T47D (cell line): ENCODE measurements at places on chromosomes 13 and 19.

- no peak for DNase-seq
Measured at GRCh38 chr19:45418802-45419201, 4.9 kb downstream of the ERCC1 start.

GRCh38 chr13:30753030-30753616, 17.8 kb downstream of the ALOX5AP start:
- DNase-seq: no peak

GRCh38 chr19:39870171-39870971, 24.2 kb upstream of the FBL start:
- DNase-seq: no peak

GRCh38 chr19:31633014-31633413, 283.8 kb upstream of the TSHZ3 start:
- DNase-seq: no peak

DNA sequence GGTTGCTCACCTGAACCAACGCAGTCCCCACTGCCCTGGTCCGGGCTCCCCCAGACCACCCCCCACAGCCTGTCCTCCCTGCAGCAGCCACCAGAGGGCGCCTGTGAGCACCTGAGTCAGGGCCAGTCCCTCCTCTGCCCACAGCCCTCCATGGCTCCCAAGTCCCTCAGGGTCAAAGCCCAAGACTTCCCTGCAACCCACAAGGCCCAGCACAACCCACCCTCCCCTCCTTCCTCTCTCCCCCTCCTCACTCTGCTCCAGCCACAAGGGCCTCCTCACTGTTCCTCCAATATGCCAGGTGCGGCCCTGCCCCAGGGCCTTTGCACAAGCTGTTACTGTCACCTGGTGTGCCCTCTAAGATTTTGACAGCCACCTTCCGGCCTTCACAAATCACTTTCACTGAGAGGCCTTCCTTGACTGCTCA, 10.9 kb downstream of the GNA15 start:
- DNase-seq: no peak

- DNase-seq: no peak
Measured at GRCh38 chr13:47206111-47206510, 309.3 kb upstream of the HTR2A start.

DNA sequence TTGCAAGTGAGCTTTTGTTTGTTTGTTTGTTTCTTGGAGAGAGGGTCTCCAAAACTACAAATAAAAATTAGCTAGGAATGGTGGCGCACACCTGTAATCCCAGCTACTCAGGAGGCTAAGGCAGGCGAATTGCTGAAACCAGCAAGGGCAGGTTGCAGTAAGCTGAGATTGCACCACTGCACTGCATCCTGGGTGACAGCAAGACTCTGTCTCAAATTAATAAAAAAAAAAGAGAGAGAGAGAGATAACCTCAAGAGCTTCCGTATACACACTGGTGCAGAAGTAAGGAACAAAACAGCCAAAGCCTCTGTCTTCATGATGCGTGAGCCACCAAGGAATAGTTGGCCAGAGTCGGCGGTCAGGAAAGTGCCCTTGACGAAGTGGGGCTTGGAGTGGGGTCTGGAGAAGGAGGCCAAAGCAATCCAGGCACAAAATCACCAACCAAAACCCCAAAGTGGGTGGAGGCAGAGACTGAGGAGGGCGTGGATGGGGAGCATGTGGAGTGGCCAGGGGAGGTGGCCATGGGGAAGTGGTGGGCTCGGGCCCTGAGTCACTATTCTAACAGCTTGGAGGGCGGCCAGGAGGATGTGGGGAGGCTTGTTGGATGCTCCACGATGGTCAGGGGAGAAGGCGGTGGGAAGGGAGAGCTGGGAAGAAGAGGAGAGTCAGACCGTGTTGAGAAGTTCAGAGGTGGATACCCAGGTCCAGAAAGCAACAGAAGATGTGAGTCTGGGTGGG, 21.2 kb upstream of the TOMM40 start:
- no peak for DNase-seq

DNA sequence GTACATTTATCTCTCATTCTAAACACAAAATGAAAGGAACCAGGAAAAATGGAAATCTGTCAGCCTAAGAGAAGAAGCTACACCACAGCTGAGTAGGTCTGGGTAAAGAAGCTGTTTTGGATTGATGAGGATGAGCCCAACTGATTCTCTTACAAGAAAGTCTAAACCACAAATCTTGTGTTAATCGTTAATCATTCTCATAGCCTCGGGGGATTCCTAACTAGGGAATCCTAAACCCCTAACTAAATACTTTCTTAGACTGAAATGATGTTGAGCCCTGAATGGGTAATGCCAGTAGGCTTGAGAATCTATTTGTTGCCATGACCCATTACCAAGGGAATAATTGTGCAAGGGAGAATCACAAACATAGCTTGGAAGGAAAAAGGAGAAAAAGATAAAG, 327.5 kb upstream of the SPRY2 start:
- no peak for DNase-seq

GRCh38 chr13:76438050-76438449, 448.2 kb downstream of the KCTD12 start:
- no peak for DNase-seq

GRCh38 chr13:91045351-91046034, 302.0 kb upstream of the MIR17HG start:
- peak; percentile 4 for DNase-seq

- DNase-seq: no peak
Measured at GRCh38 chr19:46351241-46352041, 4.6 kb downstream of the PPP5C start.

DNA sequence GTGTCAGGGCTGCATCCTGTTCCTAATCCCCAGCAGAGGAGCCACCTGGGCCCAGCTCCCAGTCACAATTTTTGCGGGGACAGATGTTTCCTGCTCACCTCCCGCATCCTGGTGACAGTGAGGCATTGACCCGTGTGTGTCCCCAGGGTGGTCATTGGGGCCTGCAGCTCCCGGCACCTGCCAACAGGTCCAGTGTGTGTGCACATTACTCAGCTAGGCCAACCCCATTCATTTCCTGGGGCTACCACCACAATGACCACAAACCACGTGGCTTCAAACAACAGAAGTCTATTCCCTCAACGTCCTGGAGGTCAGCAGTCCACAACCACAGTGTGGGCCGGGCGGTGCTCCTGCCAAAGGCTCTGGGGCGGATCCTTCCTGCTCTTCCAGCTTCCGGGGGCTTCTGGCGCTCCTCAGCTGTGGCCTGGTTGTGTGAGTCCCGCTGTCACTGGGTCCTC, 11.9 kb upstream of the F2RL3 start:
- peak; percentile 35 for DNase-seq

GRCh38 chr13:79060216-79060615, 345.8 kb downstream of the RBM26 start:
- no peak for DNase-seq

DNA sequence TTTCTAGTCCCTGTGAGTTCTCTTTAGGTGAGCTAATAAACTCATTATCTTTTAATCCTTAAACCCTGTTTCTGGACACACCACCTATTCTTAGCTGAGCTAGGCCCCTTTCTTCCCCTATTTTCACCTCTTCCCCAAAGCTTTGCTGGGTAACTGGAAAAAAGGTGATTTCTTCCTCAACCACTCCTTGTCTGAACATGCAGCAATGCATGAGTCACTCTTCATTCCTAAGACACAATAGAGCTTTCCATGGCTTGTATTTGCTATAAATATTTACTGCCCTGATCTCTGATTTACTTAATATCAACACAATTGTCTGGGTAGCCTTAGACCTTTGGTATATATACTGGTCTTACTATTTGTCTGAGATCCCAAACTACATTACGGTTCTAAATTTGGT, 370.9 kb downstream of the KLF5 start:
- DNase-seq: no peak

- no peak for DNase-seq
Measured at GRCh38 chr13:34381228-34381627, 560.8 kb upstream of the NBEA start.

DNA sequence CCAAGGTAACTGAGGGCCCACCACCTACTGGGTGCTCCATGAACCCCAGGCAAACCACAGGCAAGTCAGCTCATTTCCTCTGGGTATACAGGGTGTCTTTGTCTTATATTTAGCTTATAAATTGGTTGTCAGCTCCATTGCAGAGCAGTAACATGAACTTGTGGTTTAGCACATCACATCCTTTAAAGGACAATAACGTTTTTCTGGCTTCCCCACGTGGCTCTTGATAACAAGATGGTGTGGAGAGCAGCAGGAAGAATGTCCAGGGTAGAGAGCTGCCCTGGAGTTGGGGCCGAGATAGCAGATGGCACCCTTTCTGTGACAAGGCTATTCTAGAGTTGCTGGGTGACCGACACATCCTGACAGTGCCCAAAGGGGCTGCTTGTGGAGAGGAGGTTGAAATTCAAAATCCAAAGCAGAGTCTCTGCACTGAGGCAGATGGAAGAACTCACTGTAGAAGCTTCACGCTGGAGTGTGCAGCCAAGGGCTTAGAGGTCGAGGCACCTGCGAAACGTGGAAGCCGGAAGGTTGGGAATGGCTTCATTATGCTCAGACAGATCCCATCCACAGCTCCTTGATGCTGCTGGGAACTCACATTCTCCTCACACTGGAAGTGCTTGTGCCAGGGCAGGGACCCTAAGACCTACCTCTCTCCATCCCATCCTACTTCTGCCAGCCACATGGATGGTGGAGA, 133.0 kb upstream of the FRY start:
- DNase-seq: no peak

DNA sequence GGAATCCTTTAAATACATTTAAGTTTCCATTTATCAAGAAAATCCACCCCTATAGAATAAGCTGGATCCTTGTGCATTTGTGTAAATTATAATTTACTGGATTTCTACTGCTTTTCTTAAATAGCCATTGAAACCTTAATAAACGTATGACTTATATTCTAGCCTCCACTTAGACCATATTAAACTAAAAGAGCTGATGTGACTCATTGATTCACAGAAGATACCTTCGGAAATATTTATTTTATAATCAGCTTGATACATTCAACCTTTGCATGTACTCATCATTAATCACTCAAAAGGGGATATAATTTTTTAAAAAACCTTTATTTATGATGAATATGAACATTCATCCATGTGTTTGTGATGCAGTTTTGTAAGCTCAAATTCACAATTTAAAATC, 136.3 kb downstream of the SPRY2 start:
- DNase-seq: no peak

DNA sequence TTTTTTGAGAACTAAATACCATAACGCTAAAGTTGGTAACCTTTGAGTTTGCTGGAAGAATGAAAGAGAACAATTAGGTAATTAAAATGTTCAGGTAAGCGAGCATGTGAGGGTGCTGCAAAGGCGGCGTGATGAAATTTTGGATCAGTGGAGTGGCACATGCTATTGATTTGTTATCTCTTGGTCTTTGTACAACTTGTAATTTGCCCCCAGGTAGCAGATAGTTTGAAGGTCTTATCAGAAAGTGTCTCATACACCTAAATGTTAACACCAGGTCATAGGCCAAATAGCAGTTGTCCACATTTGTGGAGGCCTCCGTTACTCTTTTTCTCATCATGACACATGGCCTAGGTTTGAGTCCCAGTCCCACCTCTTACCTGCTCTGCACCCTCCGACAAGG, 14.9 kb downstream of the ARHGAP35 start:
- DNase-seq: no peak

DNA sequence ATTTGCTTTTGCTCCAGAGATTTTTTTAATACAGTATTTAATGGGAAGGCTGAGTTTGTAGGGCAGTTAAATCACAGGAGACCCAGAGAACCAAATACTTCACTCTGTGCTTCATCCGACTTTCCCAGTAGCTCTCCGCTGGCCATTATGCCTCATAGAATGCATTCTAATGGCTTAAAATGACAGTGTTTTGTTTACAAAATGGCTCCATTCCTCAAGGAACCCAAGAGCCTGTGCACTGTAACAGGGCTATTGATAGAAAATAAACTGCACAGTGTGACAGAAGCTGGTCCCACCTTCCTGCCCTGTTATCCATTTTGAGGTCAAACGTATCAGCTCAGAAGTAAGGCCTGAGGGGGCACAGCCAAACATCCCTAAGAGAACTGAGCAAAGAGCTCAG, 136.5 kb downstream of the RAP2A start:
- no peak for DNase-seq

- no peak for DNase-seq
Measured at GRCh38 chr19:48629599-48630295, 7.4 kb downstream of the DBP start.

DNA sequence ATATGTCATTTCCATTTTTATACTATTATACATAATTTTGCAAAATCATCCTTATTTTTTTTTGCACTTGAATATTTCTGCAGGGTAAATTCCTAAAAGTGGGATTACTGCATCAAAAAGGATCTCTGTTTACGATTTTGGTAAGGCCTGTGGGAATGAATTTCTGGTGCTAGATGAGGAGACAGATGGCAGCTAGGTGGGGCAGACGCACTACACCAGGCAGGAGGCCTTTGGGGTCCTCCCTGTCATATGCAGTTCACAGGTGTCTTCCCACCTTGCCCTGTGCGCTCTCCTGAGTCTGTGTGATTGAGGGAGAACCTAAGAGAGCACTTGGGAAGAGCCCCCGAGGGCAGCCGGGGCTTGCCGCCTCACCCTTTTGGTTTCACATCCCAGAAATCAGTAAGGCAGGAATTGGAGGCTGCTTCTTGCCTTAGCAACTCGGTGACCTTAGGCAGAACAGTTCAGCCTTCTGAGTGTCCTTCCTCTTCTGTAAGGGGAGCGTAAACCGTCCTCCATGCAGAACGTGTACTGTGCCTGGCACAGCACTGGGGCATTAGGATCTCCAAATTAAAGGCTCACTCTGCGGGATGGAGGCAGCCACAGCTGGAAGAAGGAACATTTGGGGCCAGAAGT, 13.4 kb upstream of the GJB2 start:
- DNase-seq: no peak

GRCh38 chr19:51615991-51616390, 14.2 kb downstream of the SIGLEC5 start:
- DNase-seq: peak; percentile 42

DNA sequence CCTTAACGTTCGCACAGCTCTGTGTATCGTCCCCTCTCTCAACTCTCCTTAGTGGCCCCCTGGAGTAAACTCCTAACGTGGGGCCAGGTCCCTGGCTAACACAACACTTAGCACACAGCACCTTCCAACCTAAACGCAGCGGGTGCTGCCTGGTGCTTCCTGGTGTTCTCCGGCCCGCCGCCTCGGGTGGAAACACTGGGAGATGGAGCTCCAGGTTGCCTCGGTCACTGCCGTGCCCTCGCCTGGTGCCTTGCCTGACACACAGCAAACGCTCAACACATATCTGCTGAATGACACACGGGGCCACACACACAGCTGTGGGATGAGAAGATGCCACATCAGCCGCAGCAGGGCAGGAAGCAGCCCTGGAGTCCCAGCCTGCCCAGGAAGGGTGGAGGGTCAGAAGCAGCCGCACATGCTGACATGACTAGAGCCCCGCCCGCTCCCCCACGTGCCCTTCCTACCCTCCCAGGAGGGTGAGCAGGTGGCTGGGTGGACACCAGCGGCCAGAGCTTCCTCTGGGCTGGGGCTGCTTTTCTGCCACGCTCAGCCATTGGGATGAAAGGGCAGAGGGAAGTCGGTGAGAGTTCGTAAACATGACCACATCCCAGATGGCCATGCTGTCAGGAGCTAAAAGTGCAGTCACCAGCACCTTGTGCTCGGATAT, 6.6 kb downstream of the PEPD start:
- no peak for DNase-seq

GRCh38 chr13:77810430-77810829, 108.2 kb downstream of the EDNRB start:
- peak; percentile 4 for DNase-seq

GRCh38 chr19:50708179-50708879, 11.3 kb downstream of the SHANK1 start:
- DNase-seq: no peak
